ENCODE measurements at places on chromosomes 12 and 14.

DNA sequence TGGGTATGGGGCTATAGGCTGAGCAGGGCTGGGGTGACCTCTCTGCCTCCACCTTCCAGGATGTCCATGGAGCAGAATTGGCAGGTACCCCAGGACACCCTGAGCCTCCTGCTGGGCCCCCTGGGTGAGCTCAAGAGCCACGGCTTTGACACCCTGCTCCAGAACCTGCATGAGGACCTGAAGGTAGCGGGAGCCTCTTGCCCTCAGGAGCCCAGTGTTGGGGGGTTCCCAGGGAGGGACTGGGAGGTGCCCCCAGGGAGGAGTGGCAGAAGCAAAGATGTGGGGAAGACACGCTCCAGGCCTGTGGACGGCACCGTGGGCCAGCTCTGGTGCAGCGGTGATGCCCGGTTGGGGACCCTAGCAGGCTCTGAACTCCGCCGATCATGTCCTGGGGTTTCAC, 8.3 kb downstream of the TNFAIP2 start:
- no peak for DNase-seq

GRCh38 chr12:93563807-93564538, 8.5 kb upstream of the SOCS2 start:
- DNase-seq, result no peak

DNA sequence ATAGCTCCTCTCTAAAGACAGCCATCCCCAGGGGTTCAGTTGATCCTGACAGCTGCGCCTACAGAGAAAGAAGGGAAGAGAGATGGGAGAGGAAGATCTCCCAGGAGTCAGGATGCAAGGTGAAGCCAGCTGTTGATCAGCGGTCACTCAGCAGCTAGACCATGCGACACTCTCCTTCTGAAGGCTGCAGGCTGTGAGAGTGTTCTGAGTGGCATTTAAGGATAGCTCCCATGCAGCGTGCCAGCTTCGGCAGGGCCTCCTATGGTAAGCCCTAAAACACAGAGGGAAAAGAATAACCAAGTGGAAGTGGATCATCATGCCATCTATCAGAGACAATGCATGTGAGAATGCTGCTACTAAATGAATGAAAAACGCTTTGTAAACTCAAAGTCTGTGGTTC, 197.9 kb upstream of the NUDT4 start:
- no peak for DNase-seq

- no peak for DNase-seq
Measured at GRCh38 chr14:52879958-52880357, 70.9 kb downstream of the FERMT2 start.

- DNase-seq, result no peak
Measured at GRCh38 chr12:86138770-86139169, 117.4 kb downstream of the MGAT4C start.

DNA sequence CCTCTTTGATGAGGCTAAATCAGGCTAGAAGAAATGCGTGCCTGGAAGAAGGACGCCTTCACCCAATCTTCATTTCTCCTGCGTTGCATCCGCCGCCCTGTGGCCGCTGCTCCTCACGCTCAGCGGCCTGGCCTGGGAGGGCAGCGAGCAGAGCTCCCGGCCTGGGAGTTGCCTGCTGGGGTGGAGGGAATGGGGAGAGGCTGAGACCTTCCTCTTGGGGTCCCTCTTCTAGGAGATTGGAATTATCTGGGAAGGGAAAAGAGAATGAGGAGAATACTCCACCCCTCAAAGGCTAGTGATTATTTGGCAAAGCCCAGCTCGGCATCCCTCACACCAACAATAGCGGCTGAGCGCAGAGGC, 2.4 kb upstream of the HOXC12 start:
- no peak for DNase-seq

GRCh38 chr14:67524634-67524963, 8.5 kb upstream of the PLEKHH1 start:
- no peak for DNase-seq

DNA sequence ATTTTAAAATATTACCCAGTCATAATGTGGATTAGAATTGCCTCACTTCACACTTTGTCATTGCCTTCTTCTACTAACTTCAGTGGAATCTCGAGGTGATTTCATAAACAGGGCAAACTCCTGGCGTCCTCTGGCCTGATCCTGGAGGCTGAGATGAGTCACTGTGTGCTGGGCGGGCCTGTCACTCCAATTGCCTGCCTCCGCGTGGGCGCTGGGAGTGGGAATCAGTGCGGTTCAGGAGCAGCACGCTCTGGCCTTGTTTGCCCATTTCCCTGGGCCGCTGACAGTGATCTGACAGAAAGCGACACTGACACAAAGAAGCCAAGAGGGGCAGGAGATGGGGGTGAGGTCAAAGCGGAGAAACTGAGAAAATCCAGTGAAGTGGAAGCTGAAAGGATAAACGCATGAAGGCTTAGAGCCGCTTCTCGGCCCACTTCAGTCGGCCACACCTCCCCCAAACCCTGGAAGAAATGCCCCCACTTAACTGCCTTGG, 29.7 kb downstream of the LGR5 start:
- no peak for DNase-seq

DNA sequence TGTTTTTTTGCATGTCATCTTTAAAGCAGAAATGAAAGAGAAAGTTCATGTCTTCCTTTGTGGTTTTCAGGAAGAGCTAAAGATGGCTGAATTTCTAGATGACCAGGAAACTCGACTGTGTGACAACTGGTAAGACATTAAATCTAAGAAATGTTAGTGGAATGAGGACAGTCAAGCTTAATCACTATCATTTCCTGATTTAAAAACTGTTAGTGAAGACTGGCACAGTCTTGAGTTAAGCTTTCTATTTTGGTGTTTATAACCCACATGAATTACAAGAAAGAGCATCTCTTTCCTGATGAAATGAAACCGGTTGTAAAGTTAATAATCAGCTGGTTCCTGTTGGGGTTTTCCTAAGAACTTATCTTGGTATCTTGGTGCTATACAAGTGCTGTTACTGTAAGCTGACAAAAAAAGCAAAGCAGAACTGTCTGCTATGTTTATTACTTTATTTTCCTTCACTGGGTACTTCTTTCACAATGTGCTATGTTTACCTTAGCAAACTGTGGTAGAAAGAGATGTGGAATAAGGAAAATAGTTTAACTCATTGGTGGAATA, 5.2 kb downstream of the TRAFD1 start:
- no peak for DNase-seq

Measured in stimulated activated CD4-positive, alpha-beta T cell treated with anti-CD3 and anti-CD28 coated beads, Interleukin-1b, Interleukin-23, amount 100 ng/mL, for 1 hour (primary cell).